ENCODE measurements at places on chromosomes 2 and 18.

DNA sequence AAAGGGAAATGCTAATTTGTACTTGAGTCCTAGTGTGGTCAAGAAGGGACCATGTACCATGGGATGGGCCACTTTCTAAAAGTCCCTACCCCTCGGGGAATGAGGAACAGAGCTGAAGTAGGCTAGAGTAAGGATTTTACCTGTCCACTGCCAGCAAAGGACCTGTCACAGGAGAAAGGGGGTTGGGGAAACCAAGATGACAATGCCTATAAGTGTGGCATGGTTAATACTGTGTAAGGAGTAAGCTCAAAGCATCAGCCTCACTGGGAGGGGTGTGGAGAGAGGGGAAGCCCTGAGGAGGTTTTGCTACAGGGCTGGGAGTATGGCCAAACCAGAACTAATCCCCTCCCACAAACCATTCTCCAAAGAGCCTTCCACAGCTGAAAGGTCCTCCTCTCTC, 15.8 kb downstream of the GKN2 start:
- no peak for DNase-seq

GRCh38 chr2:2777876-2778275, 446.8 kb upstream of the MYT1L start:
- no peak for DNase-seq

DNA sequence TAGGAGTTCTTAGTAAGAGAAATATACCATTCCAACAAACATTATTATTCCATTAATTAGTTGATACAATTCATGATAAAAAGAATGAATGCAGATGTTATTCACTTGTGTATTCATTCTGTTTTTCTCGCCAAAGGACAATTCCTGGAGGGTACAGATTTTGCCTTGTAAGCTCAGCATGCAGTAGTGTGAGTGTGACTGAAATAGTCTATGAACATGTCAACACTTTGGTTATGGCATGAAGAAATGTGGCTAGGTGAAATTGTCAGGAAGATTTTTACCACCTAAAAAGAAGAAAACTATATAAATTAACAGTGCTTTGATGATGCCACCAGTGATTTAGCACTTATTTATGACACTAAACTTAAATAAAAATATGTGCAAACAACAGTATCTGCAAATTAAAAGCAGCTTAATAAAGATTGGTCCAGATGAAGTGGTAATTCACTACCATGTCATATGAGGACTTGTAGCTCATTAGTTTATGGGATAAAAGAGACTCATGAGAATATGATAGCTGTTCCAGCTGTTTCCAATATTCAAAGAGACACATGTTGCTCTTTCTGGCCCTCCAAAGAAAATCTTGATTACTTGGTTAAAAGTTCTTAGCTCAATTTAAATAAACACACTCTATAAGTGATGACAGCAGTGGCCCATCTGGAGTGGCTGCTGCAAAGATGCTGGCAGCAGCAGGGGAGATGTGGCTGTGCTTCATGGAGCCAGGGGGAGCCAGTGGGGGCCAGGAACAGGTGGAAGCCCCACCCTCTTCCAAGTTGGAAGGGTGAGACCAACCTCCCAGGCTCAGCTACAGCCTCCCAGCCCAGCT, 165.0 kb downstream of the CDH19 start:
- DNase-seq = no peak

DNA sequence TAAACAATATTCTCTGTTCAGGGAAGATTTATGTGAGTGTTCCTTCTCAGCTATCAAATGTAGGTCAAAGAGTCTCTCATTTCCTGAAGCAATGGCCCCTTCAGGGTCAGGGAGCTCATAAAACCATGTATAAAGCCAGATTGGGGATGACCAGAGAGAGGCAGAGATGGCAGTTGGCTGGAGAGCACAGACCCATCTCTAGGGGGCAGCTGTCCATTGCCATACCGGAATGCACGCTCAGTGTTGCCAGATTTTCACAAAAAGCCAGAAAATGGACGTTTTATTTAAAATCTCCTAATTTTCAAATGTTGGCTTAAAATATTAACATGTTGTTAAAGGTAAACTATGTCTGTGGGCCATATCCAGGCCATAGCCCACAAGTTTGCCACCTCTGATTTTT, 1920.7 kb upstream of the CELF4 start:
- DNase-seq = no peak

- no peak for DNase-seq
These were observed 4.2 kb downstream of the MAB21L4 start for GRCh38 chr2:240891492-240892340.

- DNase-seq = no peak
These were observed 32.2 kb upstream of the ST3GAL5 start for GRCh38 chr2:85920810-85921545.

DNA sequence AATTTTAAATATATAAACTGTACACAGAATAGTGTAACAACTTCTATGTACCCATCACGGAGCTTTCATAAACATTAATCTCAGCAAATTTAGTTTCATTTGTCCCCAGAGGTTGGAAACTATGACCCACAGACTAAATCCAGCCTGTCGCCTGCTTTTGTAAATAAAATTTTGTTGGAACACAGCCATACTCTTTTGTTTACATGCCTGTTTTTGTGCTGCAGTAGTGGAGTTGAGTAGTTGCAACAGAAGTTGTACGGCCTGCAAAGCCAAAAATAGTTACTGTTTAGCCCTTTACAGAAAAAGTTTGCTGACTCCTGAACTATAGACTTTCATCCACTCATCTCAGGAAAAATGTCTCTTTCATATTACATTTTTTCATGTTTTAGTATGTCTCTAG, 39.8 kb downstream of the RBM45 start:
- DNase-seq = no peak

- DNase-seq = no peak
These were observed 738.6 kb upstream of the FAM98A start for GRCh38 chr2:34337735-34338134.

DNA sequence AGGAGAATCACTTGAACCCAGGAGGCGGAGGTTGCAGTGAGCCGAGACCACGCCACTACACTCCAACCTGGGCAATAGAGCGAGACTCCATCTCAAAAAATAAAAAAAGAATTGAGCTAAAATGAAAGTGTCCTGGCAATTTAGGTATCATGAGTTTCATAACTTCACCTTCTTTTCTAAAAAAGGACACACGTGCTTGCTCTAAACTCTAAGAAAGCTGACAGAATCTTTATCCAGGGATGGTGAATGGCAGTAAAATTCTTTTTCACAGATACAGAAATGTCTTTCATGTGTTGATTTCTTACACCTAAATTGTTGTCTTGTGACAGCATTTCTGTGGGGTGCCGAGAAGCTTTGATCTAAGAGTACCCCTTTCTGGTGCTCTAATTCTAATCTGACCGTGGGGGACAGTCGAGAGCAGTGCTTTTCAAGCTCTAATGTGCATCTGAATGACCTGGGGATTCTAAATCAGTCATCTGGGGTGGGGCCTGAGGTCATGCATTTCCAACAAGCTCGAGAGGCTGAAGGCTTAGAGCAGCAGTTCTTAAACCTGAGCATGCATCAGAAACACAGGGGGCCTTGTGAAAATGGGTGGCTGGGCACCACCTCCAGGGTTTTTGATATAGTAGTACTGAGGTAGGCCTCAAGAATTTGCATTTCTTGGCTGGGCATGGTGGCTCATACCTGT, 42.1 kb upstream of the REL start:
- DNase-seq = no peak

DNA sequence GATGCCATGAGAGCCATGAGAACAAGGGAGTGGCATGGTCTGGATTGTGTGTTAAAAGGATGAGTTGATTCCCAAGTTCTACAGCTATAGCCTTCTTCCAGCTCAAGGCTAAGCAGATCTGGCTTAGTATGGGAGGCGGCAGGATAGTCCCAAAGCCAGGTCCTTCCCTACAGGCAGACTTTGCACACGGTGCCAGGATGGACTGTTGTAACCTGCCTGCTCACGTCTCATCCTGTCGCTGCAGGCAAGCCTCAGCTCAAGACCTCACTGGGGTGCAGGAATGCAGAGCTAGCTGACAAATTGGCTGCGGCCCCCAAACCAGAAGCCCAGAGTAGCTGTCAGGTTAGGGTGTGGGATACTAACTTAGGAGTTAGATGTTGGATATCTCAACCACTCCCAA, 28.8 kb upstream of the IGFBP5 start:
- DNase-seq = no peak

GRCh38 chr2:112023707-112024106, 31.4 kb upstream of the TMEM87B start:
- DNase-seq = no peak

- DNase-seq = no peak
These were observed 23.6 kb upstream of the SERPINE2 start for GRCh38 chr2:224062481-224063297.

GRCh38 chr2:66930339-66931220, 466.6 kb upstream of the ETAA1 start:
- DNase-seq = no peak

DNA sequence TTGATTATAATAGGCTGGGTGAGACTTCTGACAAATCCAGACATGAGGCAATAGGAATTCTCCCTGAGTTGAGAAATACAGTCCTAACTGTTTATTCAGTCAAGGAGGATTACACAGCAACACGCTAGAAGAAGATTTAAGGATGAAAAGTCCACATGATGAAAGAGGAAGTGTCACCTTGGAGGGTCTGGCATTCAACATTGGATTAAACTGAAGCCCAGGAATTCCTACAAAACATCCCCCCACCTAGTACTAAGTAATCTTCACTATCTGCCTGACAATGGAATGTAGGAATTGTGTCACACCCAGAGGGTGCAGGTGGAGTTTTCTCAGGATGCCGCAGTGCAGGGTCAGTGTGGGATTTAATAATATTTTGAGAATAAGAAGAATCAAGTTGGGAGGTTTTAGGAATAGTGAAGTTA, 142.4 kb downstream of the SOCS6 start:
- DNase-seq = no peak

- no peak for DNase-seq
These were observed 146.0 kb downstream of the KCNJ3 start for GRCh38 chr2:154844513-154844912.

DNA sequence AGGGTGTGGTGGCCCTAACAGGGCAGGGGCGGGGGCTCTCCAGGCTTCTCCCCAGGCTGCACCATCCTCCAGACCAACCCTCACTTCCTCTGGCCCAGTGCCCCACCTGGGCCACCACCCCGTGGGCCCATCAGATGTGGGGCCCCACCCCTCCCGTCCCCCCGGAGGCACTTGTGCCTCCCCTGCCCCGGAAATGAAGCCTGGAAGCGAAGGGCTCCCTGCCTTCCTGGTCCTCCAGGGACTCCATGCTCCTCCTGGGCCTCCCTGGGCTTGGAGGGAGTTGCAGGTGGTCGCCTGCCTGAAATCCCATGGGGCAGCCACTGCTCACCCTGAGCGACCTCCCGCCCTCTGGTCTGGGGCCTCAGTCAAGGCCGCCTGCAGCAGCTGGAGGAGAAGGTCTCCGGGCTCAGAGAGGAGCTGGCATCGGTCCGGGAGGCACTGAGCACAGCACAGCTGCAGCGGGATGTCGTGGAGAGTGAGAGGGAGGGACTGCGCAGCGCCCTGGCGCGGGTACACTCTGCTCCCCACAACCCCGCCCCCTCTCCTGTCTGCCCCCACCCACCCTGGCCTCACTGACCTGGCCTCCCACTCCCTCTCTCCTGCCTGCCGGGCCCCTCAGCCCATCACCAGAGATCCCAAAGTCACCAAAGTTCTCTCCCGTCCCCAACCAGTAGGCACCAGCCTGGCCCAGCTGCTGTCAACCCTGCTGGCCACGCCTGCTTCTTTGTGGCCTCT, 28.0 kb downstream of the CROCC2 start:
- no peak for DNase-seq

- DNase-seq = no peak
These were observed 53.5 kb downstream of the C18orf63 start for GRCh38 chr18:74368901-74369705.

DNA sequence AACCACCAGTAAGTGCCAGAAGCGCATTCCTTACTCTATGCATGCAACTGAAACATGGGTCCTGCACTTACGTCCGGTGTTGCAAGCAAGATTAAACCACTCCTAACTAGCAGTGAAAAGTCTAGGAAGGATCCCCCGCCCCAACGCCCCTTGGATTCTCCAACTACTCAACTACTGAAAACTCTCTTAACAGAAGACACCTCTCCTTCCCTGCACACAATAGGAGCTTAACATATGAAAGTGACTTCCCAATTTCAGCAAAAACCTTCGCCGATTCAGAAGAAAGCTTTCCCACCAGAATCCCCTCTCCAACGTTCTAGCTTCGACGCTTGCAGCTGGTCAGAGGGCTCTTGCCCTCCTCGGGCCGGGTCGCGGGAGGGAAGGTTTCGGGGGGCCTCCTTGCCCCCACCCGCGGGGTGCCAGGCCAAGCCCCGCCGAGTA, 578 bp downstream of the IWS1 start:
- no peak for DNase-seq

DNA sequence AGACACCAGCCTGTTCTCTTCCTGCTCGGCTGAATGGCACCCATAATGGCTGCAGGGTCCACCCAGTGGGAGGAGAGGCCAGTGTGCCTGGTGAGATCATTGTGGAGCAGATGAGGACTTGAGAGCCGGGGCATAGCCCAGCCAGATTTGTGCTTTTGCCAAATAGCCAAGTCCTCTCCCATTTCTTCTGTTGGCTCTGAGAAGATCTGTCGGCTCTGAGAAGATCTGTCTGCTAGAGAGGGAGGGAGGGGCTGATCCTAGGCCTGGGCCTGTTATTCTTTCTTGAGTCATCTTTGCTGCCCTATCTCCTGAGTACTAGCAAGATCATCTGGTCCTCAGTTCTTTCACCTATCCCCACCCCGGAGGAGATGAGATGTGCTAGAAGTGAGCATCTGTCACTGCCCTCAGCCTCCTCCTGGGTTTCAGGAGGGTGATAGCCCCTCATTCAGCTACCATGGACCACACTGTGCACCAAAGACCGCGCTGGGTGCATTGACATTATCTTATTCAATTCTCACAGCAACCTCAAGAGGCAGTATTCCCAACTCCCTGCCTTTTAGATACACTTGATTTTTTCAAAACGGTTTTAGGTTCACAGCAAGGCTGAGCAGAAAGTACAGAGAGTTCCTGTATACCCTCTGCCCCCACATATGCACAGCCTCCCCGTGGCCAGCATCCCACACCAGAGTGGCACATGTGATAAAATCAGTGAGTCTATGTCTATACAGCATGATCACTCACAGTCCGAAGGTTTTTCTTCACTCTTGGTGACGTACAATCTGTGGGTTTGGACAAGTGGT, 98.6 kb downstream of the CAPN13 start:
- DNase-seq = no peak

DNA sequence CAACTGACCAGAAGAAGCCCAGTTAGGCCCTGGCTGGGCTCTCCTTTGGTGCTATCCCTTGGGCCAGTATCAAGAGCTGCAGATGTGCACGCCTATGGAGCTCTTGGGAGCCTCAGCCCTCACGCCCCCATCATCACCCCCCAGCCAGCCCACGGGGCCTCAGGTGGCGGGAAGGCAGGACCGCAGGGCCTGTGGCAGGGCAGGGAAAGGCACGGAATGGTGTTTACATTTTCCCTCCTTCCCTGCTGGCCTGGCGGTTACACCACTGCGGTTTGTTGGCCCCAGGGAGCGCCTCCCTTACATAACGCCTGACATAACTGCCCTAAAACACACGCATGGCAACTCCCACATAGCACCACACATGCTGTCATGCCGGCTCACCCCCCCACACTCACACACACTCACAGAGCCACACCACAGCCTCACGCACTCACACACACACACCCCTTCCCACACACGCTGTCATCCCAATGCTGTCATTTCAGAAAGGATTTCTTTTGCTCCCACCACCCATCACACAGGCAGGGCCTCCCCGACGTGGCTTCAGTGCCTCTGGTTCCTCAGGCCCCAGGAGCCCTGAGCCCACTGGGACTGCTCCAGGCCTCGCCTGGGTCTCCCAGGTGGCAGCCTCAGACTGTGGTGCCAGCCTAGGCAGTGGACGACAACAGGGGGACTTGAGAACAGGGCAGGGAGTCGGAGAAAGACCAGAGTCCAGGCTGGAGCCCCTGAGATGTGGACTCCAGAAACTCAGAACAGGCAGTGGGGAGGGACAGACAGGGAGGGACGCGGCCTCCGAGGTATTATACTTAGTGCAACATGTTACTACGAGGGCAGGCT, 15.7 kb downstream of the ZFP36L2 start:
- no peak for DNase-seq
